Activated CD4-positive, alpha-beta memory T cell treated with anti-CD3 and anti-CD28 coated beads for 36 hours (primary cell): ENCODE measurements at places on chromosomes 1 and 21. TPM values are rescaled to one million over a fixed set of nuclear protein-coding genes. Genes with fewer than 3 reads are reported as not detected.

The AK2 gene
- total RNA-seq: 325 TPM

The PRKAA2 gene
- not detected for total RNA-seq

The TSSK3 gene
- 0.90 TPM for total RNA-seq

The LAD1 gene
- not detected for total RNA-seq

The PALMD gene
- total RNA-seq: not detected

The PFKFB2 gene
- 2.1 TPM for total RNA-seq

The THBS3 gene
- 15.6 TPM for total RNA-seq

The HSD11B1 gene
- total RNA-seq: 23.9 TPM

The SYTL1 gene
- 30.4 TPM for total RNA-seq

The LRRC3 gene
- total RNA-seq: 2.6 TPM

The TMOD4 gene
- total RNA-seq: 2.7 TPM

The DNALI1 gene
- 0.29 TPM for total RNA-seq

The TMEM82 gene
- not detected for total RNA-seq
